ENCODE measurements at places on chromosomes 2 and 18.

DNA sequence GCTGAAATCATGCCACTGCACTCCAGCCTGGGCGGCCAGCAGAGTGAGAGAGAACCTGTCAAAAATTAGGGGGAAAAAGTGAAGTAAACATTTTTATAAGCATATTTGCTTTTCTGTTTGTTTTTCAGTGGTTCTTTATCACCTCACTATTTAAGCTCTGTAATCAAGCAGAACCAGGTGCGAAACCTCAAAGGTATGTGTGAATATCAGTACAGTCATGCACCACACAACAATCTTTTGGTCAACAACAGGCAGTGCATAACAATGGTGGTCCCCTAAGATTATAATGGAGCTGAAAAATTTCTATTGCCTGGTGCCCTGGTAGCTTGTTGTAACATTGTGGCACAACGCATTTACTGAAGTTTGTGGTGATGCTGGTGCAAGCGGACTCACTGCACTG lies 167.4 kb upstream of the STON1 start:
- DNase-seq: no peak

DNA sequence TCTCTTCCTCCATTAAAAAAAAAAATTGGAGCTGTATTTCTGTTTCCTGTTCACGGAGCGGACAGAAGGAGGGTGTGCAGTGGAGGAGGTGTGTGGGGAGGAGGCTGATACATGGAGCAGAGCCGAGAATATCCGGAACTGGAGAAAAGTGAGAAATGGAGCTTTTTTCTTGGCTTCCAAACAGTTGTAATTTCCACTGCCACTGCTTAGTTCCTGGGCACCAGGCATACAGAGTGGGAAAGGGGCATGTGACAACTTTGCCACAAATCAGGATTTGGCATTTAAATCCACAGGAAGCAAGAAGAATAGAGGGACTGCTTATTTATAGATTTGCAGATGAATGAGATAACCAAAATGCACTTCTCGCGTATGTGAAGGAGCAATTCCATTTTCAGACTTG lies 71.2 kb downstream of the BCL11A start:
- no peak for DNase-seq

- no peak for DNase-seq
Observed at GRCh38 chr2:23554054-23554697, 169.2 kb downstream of the KLHL29 start.

- no peak for DNase-seq
Observed at GRCh38 chr2:99421469-99421868, 68.3 kb downstream of the REV1 start.

GRCh38 chr2:207164006-207164831 lies 1.5 kb downstream of the KLF7 start:
- peak; percentile 93 for DNase-seq

DNA sequence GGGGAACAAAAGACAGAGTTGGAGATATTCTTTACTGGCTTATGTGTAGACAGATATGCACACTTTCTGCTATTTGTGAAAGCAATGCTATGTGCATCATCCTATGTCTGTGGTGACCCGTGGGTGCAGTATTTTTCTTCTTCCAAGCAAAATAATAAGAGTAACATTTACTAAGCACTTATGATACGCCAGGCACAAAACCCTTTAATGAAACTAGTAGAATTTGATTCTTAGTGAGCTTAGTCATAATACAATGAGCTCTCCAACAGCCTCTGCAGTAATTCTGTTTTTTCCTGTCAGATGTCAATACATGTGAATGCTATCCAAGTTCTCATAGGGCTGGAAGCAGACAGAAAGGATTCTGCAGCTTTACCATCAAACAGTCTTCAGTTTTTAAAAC lies 130.6 kb downstream of the RAD51AP2 start:
- no peak for DNase-seq

DNA sequence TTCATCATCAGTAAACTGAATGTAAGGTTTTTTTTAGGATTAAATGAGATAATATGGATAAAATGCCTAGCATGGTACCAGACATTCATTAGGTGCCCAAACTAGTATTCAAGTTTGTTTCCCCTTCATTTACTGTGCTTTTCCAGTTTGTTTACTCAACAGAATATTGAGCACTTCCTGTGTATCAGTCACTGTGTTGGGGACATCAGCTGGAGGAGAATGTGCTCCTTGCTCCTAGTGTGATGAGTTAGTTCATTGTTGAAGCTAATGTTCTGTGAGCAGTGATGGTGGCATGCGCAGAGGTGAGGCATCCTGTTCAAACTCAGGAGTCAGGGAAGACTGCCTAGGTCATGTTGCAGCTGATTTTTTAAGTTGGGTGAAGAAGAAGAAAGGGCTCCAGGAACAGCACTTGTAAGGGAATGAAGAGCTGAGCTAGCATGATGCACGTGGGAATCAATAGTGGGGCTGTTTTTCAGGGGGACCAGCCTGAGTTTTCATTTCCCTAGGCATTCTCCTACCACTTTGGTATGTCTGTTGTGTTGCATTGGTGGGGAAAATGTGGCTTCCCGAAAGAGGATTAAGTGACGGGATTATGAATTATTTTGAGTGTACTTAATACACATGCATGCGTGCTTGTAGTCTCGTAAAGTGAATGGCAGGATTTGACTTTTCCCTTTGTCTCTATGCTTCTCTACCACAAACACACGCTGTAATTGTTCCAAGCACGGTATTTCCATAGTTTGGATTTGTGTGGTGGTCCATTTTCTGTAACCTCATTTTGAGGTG lies 23.7 kb downstream of the TTLL4 start:
- DNase-seq: no peak

GRCh38 chr2:112795774-112796173 lies 11.5 kb upstream of the IL1A start:
- peak; percentile 92 for DNase-seq

DNA sequence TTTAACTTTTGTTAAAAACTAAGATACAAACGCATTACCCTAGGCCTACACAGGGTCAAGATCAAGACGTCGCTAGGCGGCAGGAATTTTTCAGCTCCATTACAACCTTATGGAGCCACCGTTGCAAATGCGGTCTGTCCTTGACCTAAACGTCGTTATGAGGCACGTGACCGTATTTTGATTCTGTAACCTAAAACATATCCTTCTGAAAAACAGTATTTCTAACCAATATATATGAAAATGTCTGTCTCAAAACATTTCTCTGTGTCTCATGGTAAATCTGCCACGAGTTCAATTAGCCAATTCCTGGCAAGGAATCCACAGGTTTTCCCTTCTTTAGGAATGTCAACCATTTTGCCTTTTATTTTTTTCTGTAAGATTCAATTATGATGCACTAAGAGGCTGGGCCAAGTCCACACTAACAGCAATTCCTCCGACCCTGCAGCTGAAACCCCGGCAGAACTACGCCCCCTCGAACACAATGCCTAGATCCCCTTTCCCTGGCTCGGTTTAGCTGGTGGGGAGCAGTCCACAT lies 1.7 kb downstream of the RTN4 start:
- peak; percentile 53 for DNase-seq

GRCh38 chr2:98376301-98376910 lies 30.1 kb downstream of the CNGA3 start:
- DNase-seq: no peak

- peak; percentile 43 for DNase-seq
Observed at GRCh38 chr2:119106301-119106897, 52.2 kb downstream of the C1QL2 start.

GRCh38 chr18:46226461-46226860 lies 122.3 kb downstream of the HAUS1 start:
- no peak for DNase-seq

- peak; percentile 77 for DNase-seq
Observed at GRCh38 chr2:96120091-96120720, 3.8 kb upstream of the ADRA2B start.

GRCh38 chr2:20225294-20226151 lies 593 bp upstream of the SDC1 start:
- peak; percentile 49 for DNase-seq

DNA sequence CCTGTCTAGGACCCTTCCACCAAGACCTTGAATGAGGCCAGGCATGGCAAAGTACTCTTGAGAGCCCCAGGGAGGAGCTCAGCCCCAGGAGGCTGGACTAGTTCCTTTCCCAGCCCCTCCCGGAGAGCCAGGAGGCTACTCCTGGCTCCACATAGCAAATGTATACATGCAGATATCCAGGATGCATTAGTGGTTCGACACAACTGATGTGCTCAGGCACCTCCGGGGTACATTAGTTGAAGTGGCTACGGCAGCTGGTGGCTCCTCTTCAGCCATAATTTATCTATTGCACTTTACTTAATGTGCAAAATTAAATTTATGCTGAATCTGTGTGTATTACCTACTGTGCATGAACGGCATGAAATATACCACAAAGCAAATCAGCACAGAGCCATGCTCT lies 182.8 kb upstream of the MEIS1 start:
- no peak for DNase-seq

DNA sequence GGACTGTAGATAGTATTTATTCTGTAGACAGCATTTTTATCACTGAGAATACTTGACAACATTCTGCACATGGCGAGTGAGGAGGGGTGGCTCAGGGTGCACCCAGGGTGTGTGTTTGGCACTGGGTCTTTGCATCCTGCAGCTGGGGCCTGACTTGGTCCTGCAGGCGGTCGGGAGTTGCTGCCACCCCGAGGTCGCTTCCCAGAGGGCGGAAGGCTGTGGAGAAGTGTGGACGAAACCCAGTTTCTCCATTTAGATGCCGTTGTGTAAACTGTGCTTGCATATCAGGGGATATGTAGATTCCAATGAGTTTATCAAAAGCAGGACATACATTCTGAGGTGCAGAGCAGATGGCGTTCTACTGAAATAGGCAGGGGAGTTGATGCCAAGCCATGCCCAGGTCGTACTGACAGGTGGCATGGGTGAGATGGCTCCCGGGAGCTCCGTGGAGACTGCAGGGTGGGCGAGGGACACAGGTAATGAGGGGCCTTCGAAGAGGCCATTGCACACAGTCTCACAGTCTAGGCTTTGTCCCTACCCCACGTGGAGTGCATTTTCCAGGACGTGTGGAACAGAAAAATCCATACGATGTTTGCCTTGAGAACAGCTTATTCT lies 74.5 kb downstream of the RTP5 start:
- no peak for DNase-seq

- no peak for DNase-seq
Observed at GRCh38 chr18:63099091-63099840, 220.3 kb downstream of the BCL2 start.

- DNase-seq: no peak
Observed at GRCh38 chr18:48767090-48767690, 183.6 kb downstream of the SMAD7 start.

DNA sequence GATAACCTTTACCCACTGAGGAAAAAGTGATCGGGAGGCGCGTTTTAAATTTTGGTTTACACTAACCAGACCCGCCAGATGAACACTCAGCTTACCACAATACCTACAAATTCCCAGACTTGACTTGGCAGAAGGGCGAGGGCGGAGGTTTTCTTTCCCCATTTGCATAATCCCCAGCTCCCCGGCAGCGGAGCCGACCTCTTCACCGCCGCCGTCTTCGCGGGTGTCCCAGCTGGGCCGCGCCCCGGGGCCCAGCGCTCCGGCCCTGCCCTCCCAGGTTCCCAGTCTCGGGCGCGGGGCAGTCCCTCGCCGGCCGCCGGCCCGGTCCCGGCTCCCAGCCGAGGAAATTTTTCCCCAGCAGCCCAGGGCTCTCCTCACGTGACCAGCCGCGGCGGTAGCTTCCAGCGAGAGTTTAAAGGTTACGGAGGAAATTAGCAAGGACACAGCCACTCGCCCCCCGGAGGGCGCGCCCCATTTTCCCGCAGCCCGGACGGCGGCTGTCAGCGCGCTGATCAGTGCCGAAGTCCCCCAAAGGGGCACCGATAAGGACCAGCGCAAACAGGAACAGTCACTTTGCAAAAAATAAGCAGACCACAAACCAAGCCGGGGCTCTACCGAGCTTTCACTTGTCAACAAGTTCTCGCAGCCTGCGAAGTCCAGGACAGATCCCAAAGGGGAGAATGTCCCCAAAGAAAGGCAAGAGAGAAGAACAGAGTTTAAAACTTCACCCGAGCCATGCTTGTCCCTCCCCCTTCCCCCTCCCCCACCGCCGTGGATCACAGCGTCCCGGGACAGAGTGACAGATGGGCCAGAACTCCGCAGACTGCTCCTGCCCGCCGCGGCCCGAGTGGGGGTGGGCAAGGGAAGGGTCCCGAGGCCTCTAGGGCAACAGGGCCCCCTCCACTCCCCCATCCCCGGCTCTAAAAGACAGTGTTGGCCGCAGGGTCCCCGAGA lies 1.3 kb upstream of the PRKCE start:
- peak; percentile 84 for DNase-seq

GRCh38 chr2:20429528-20429927 lies 17.3 kb upstream of the RHOB start:
- peak; percentile 92 for DNase-seq

- DNase-seq: peak; percentile 42
Observed at GRCh38 chr2:148201075-148202004, 180.4 kb downstream of the MBD5 start.

- no peak for DNase-seq
Observed at GRCh38 chr2:99670768-99671734, 181.2 kb upstream of the REV1 start.
